ENCODE measurements at places on chromosomes 7 and 10. TPM values are rescaled to one million over a fixed set of nuclear protein-coding genes. Genes with fewer than 3 reads are reported as not detected.

RNF148 gene
- not detected for total RNA-seq

TRPV6 gene
- total RNA-seq: not detected

RASSF4 gene
- 4.7 TPM for total RNA-seq

HMX2 gene
- 0.10 TPM for total RNA-seq

STEAP1 gene
- 16.1 TPM for total RNA-seq

All from A549 treated with Hydrocortisone at 1 μM for 4 hours (cell line).